Activated gamma-delta T cell treated with Interleukin-2 at 50 U/mL for 16 hours (primary cell): ENCODE measurements at places on chromosomes 11 and 22.

DNA sequence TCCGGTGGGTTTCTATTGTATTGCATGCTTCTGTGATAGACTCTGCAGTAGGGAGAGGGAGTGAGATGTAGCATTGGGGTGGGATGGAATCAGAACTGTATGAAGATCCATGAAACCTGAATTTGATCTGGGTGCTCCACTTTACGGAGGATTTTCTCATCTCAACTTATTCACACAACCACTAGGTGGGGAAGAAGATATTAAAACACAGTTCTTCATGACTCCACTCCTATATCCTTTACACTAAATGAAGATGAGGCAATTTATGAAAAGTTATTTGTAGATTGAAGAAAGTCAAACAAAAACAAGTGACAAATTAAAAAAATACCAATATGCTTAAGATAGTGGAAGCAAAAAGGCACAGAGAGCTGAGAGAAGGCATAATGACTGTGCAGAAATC is 92.6 kb upstream of the PDGFD start:
- DNase-seq = no peak

DNA sequence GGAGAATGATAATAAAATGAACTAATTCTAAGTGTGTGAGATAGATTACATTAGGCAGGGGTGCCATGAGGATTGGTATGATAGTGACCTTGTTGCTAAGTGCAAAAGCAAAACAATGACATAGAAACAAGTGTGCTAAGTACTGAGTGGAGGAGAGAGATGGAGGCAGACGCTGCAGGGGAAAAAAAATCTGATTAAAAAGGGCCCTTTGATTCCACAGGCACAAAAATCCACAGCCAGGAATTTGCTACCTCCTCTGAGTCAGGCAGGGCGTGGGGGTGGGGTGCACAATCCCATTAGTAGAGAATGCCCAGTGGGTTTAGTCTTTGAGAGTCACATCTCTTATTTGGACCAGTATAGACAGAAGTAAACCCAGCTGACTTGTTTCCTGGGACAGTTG is at the start of gene CNTF:
CNTF (plus strand) TSS at position 322 of the 400 bp plus-strand sequence. CDS start 88 bp downstream, outside the sequence.
- no peak for DNase-seq

DNA sequence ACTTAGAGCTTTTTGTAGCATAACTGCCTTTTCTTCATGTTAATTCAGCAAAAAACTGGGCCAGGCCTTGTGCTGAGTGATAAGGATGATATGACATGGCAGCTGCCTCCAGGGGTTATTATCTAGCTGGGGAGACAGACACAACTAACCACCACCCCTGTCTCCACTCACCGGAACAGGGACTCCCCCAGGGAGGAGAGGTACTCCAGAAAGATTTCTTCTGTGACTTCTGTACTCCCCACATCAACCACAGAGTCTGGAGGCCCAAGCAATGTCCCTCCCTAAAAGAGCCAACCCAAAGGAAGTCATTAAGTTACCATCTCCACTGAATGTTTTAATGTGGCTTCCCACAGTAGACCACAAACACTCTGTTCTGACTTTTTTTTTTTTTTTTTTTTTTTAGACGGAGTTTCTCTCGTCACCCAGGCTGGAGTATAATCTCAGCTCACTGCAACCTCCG is 14.3 kb upstream of the PMM1 start:
- DNase-seq = peak; percentile 46

GRCh38 chr22:35795476-35795875 is 77.8 kb downstream of the APOL5 start:
- DNase-seq = no peak

- DNase-seq = no peak
Measured at GRCh38 chr11:70002433-70002832, 75.7 kb upstream of the ANO1 start.

- no peak for DNase-seq
Measured at GRCh38 chr11:122765487-122766131, 72.7 kb upstream of the CRTAM start.

DNA sequence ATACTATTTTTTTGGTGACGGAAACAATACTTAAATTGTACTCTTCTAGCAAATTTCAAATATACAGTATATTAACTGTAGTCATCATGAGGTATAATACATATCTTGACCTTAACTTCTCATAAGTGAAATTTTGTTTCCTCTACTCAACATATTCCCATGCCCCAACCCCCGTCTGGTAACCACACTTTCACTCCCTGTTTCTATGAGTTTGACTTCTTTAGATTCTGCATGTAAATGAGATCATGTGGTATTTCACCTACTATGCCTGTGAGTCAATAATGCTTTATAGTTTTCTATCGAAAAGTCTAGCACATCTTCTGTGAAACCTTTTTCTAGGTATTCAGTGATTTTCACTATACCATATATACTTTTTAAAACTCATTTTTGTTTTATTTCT is 663.2 kb downstream of the CNTN5 start:
- DNase-seq = no peak

GRCh38 chr22:17145021-17145680 is 13.9 kb downstream of the HDHD5 start:
- DNase-seq = no peak

GRCh38 chr11:60242740-60243239 is at the start of gene MS4A4E:
Gene MS4A4E, minus strand, starts transcription at chr11:60243137. Its CDS starts 13,082 bp downstream, at chr11:60230055.
- no peak for DNase-seq

GRCh38 chr11:63933459-63933858 is 5.3 kb upstream of the NAA40 start:
- DNase-seq = no peak

- DNase-seq = no peak
Measured at GRCh38 chr11:20536784-20537183, 62.6 kb upstream of the SLC6A5 start.

DNA sequence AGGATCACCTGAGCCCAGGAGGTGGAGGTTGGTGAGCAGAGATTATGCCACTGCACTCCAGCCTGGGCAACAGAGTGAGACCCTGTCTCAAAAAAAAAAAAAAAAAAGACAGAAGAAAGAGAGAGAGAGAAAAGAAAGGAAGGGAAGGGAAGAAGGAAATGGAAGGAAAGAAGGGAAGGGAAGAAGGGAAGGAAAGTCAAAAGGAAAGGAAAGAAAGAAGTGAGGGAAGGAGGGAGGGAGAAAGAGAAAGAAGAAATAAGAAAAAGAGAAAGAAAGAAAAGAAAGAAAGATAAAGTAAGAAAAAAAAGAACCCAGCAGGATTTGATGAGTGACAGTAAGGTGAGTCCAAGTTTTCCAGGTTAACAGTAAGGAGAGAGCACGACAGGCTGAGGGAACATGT is 19.6 kb downstream of the WBP2NL start:
- no peak for DNase-seq

GRCh38 chr22:17938484-17938924 is 85.9 kb downstream of the MICAL3 start:
- no peak for DNase-seq

DNA sequence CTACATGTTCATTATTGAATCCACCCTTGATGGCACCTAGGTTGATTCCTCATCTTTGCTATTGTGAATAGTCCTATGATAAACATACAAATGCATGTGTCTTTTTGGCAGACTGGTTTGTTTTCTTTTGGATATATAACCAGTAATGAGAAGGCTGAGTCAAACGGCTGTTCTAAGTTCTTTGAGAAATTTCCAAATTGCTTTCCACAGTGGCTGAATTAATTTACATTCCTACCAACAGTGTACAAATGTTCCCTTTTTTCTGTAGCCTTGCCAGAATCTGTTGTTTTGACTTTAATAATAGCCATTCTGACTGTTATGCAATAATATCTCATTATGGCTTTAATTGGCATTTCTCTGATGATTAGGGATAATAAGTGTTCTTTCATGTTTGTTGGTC is 184.9 kb downstream of the CASP12 start:
- DNase-seq = no peak

DNA sequence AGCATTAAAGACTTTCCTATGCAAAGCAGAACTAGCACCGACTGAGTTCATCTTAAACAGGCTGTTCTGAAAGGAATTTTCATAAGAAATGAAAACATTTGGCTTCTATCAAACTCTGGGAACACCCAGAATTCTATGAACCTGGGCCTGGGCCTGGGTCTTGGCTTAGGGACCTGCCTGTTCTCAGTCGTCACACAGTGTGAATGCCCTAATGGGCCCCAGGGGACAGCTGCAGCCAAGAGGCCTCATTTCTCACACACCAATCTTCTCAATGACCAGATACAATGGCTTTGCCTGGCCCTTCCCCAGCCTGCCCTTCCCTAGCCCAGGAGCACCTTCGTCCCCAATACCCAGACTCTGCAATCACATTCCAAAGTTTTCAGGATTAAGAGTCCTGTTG is 234.9 kb upstream of the ARHGAP20 start:
- DNase-seq = no peak

GRCh38 chr11:133228471-133229329 is 303.6 kb downstream of the OPCML start:
- no peak for DNase-seq

GRCh38 chr11:34030382-34030781 is 21.1 kb upstream of the CAPRIN1 start:
- no peak for DNase-seq

- no peak for DNase-seq
Measured at GRCh38 chr11:6197466-6198200, 1.4 kb upstream of the OR52W1 start.

- no peak for DNase-seq
Measured at GRCh38 chr11:22520521-22520920, 105.1 kb downstream of the FANCF start.

DNA sequence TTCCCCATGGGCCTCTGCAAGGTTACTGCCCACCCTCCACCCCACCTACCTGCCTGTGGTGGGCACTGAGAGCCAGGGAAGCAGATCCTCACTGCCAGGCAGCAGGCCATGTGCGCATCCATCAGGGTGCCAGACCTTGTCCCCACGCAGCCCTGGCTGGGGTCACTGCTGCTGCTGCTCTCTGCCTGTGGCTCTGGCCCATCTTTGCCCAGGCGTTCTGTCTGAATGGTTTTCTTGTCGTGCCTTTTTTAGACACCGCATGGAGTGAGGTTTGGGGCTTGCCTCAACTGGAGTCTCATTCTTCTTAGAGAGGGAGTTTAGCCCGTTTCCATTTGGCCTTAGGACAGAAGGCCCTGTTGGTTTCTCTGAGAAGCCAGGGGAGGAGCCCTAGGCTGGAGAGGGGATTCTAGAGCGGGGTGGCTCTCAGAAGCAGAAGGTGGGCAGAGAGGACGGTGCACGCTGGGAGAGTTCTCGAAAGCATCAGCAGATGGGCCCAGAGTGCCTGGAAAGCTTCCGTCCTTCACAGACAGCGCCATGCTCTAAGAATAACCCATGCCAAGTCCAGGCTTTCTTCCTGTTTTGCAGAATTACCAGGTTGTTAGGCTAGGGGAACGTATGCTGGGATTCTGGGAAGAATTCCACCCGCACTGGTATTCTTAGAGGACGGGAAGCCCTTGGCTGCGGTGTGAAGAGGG is 8.1 kb downstream of the TANGO2 start:
- DNase-seq = no peak

- DNase-seq = no peak
Measured at GRCh38 chr11:127592371-127592770, 591.8 kb upstream of the KIRREL3 start.

- DNase-seq = no peak
Measured at GRCh38 chr11:1297011-1297575, 12.3 kb downstream of the TOLLIP start.

DNA sequence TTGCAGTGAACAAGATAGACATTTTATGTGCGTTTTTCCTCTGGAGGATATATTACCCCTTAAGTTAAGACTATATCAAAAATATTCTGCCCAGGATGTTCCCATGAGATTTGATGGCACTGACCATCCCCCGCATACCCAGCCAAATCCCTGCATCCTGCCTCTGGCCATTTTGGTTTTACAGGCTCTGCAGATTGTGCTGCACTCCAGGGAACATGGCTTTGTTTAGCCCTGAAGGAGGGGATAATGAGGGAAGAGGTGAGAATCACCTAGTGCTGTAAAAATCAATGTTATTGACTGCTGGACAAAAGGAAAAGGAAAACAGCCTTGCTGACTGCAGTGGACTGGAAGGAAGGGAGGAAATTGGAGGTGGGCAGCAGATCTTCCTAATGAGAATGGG is 717.4 kb downstream of the DLG2 start:
- DNase-seq = no peak

DNA sequence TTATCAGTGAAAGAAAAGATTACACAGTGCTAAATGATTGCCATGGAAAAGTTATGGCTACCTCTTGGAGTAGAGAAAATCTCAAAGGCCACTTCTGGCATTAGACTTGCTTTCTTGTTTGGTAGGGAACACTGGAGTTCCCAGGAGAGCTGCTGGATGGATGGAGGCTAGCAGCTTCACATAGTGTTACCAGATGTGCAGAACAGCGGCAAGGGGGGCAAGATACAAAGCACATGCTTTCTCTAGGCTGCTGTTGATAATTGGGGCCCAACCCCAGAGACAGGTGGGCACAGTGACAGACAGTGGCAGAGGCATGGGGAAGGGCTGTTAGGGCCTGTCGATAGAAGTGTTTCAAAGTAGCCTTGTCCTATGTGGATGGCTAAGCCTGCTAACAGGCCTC is 94.9 kb downstream of the DBX1 start:
- DNase-seq = no peak

- peak; percentile 53 for DNase-seq
Measured at GRCh38 chr11:59755701-59756557, 753 bp downstream of the STX3 start.

GRCh38 chr11:112581747-112582146 is 321.1 kb upstream of the PLET1 start:
- no peak for DNase-seq

GRCh38 chr11:66015936-66016792 is 4.4 kb downstream of the CST6 start:
- no peak for DNase-seq

DNA sequence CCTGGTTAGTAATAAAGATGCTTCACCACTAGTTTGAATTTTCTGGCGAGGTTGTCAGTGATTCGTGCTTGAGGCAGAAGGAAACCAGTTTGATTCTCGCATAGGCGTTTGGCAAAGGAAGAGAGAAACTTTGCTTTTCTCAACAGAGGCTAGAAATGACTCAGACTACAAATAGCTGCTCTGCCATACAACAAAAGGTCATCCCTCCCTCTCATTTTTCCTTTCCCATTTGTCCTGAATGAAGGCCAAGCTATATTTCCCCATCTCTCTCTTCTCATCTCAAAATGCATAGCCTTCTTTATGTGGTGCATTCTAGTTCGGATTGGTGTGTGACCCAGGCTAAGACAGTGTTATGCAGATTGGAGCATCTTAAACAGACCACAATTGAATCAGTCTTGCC is 741.4 kb downstream of the NTM start:
- DNase-seq = no peak
